ENCODE measurements at places on chromosomes 5 and 9.

DNA sequence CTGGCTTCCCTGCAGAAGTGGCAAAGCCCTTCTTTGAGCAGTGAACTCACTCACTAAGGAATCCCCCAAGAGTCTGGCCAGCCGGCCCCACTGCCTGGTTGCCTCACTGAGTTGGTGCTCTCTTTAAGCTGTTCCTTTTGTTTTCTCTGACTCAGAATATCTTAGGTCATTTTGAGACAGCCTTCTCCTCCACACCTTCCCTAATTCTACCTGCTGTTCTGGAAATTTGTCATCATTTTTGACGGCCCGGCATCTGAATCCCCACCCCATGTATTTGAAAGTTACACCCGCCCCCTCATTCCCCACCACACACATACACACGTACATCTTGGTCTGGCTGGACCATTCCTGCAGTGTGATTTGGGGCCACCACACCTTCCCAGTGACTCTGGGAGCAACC, 41.8 kb downstream of the FGF1 start:
- no peak for DNase-seq

GRCh38 chr5:71816307-71816706, 97.2 kb downstream of the CARTPT start:
- no peak for DNase-seq

GRCh38 chr9:19397845-19398244, 11.0 kb upstream of the ACER2 start:
- DNase-seq = no peak

DNA sequence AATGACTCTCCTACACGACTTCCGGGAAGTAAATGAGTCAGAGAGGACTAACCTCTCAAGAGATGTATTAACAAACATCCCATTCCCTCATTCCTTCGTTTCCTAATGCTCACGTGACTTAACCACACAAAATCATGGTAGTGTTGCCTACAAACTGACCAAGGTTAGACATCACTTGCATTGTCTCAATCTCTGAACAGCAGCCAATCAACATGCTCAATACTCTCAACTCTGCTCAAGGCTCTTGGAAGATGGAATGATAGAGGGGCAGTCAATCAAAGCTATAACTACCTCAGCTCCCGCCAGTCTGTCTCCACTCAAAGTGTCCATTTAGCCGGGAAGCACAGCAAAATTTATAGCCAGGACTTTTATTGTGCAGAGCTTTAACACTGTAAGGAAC, 143.8 kb upstream of the PIK3R1 start:
- no peak for DNase-seq

- DNase-seq = no peak
These were observed at the start of gene ZNF879 for GRCh38 chr5:179023528-179024189. Gene ZNF879, plus strand, starts transcription at chr5:179023804. Its CDS starts 1,201 bp downstream, at chr5:179025005.

- DNase-seq = peak; percentile 28
These were observed 79.0 kb downstream of the MRPS30 start for GRCh38 chr5:44887722-44888121.

GRCh38 chr9:128077847-128078503, 9.9 kb downstream of the SLC25A25 start:
- no peak for DNase-seq

- DNase-seq = peak; percentile 6
These were observed 167.5 kb downstream of the CDK5RAP2 start for GRCh38 chr9:120412425-120412951.

- no peak for DNase-seq
These were observed 336.0 kb downstream of the PDE4D start for GRCh38 chr5:59557572-59557971.

- peak; percentile 72 for DNase-seq
These were observed 42.1 kb downstream of the CXXC5 start for GRCh38 chr5:139690064-139690802.

DNA sequence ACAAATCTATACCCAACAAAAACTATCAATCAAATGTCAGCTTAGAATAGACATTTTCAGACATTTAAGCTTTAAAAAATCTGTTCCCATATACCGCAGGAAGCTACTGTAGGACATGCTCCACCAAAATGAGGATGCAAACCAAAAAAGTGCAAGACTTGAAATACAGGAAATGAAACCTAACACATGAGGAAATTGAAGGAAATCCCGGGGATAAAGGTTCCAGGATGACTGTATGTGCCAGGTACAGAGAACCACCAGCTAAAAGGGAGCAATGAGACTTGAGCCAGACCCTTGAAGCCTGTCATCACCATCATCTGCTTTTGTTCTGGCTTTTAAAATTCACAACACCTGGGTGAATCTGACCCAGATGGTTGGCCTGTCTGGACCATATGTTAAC, 21.4 kb downstream of the DIAPH1 start:
- DNase-seq = peak; percentile 37

DNA sequence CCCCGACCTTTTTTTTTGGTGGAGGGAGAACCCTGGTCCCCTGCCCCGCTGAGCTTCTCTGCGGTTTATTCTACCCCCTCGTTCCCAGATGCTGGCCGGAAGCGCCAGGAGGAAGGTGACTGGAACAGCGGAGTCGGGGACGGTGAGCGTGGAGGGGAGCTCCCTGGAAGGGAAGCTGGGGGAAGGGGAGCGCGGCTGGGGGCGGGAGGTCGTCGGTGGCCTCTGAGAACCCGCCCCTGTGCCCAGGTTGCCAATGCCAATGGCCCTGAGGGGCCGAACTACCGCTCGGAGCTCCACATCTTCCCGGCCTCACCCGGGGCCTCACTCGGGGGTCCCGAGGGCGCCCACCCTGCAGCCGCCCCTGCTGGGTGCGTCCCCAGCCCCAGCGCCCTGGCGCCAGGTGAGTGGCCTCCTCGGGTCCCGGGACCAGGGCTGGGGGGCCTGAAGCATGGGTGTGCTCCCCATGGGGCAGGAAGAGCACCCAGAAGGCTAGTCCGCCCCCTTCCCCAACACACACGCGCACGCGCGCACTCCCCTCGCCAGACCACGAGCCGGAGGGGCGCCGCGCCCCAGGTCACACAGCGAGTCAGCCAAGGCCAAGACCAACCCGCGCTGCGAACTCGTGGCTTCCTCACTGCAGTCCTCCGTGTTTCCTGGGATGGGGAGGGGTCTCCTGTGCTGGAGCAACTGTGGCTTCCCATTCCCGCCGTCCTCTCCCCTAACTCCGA, 10.6 kb downstream of the MYOZ3 start:
- DNase-seq = no peak

DNA sequence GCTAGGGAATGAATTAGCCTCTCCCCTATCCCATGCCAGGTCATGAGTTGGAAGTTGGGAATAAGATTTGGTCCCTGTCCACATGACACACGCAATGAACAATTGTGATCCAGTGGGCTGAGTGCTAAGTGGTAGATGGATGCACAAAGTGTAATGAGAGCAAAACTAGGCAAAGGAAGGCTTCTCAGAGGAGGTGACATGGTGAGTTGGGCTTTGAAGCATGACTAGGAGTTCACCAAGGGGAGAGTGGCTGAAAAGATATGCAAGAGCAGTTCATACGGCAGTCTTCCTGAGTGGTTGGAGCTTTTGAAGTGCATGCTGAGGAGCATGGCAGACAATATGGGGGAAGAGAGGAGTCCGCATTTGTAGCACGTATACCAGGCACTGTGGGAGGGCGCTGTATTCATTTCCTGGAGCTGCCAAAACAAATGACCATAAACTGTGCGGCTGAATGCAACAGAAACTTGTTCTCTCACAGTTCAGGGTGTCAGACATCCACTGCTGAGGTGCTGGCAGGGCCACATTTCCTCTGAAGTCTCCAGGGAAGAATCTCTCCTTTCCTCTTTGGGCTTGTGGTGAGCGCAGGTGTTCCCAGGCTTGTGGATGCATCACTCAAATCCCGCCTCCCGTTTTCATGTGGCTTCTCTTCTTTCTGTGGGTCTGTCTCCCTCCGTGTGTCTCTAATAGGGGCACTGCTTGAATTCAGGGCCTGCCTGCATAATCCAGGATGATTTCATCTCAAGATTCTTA, 49.5 kb downstream of the NSG2 start:
- no peak for DNase-seq

- DNase-seq = no peak
These were observed 70.1 kb downstream of the PCSK5 start for GRCh38 chr9:75960551-75960950.

DNA sequence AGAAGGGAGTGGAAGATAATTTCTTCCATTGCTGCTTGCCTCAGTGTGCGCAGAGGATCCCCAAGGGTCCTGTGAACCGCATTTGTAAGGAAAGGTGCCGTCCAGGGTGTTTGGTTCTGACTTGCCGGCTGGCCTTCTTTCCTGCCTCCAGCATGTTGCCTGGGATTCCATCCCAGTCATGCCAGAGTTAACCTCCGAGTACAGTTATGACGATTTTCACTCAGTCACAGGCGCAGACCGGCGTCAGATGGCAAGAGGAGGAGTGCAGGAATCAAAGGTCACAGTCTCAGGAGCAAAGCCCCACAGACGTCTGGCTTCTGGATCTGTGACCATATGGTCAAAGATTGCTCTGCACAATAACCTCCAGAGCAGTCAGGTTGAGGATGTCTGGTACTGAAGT, 5.9 kb upstream of the GADD45G start:
- DNase-seq = no peak
